Activated T-helper 2 cell treated with anti-CD3 and anti-CD28 coated beads, Interferon-gamma antibody, Interleukin-2, Interleukin-4, amounts not matched to agents 10 μg/mL and 5 μg/mL and 100 μg/mL, durations not matched to agents 14 hours and 24 hours and 36 hours (primary cell): ENCODE measurements at places on chromosomes 3 and 15. TPM values are rescaled to one million over a fixed set of nuclear protein-coding genes. Genes with fewer than 3 reads are reported as not detected.

Gene TRAT1
- 17.0 and 17.7 TPM in 2 replicates for total RNA-seq

Gene PROS1
- 1.7 and 2.3 TPM in 2 replicates for total RNA-seq

Gene PAK6
- 0.27 and 0.78 TPM in 2 replicates for total RNA-seq

DNA sequence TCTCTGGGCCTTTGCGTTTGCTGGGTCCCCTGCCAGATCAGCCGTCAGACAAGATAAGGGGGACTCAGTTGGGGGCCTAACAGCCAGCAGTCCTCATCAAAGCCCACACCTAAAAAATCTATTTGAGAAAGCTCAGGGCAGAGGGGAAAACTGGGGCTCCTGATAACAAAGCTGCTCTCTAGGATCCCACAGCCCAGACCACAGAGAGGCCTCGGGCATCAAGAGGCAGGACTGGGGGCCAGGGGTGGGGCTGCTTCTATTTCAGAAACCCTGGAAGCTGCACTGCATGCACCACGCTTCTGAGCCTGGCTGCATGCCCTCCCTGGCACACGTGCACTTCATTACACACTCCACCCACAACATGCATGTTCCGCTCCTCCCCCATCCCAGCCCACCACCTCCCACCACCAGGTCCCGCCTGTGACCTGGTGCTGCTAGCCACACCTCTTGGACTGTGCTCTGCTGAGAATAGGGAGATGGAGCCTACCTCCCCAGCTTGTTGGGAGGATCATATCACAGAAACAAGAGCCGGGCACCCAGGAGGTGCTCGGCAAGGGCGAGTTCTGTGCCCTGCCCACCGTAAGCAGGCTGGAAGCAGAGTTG, 26.6 kb downstream of the FBLN2 start:
- no peak for DNase-seq

- no peak for DNase-seq
Observed at GRCh38 chr3:160779040-160779439, 23.0 kb downstream of the PPM1L start.

GRCh38 chr15:54101664-54102270, 123.5 kb downstream of the UNC13C start:
- no peak for DNase-seq

DNA sequence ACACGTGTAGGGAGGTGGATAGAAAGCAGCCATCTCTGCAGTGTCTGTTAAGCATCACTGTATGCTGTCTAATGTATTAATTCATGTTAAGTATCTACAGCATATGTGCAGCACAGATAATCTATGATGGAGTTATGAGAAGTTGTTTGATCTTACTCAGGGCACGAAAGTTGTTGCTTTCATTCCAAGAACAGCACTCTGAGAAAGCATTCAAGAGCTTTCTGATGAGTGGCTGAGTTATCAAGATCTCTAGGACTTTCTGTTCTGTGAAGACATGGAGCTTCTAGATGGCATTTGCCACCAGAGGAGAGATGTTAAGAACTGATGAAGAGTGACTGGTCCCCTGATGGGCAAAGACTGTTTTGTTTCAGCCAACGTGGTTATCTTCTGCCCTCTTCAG, 22.6 kb upstream of the TPRG1 start:
- no peak for DNase-seq

DNA sequence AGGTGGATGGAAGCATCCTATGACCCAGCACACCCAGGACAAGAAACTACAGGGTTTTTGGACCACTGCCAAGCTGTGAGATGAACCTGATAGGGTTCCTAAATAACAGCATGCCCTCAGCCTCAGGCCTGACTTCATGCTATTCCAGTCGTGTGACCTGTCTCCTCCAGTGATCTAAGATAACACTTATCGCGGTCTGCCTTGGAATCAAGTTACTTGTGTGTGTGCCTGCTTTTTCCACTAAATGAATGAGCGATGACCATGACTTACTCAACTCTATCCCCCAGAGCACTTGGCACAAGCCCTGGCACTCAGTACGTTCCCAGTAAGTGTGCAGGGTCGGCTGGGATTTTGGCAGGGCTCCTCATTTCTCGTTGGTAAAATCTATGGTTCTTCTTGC, 172.7 kb upstream of the TP63 start:
- no peak for DNase-seq

DNA sequence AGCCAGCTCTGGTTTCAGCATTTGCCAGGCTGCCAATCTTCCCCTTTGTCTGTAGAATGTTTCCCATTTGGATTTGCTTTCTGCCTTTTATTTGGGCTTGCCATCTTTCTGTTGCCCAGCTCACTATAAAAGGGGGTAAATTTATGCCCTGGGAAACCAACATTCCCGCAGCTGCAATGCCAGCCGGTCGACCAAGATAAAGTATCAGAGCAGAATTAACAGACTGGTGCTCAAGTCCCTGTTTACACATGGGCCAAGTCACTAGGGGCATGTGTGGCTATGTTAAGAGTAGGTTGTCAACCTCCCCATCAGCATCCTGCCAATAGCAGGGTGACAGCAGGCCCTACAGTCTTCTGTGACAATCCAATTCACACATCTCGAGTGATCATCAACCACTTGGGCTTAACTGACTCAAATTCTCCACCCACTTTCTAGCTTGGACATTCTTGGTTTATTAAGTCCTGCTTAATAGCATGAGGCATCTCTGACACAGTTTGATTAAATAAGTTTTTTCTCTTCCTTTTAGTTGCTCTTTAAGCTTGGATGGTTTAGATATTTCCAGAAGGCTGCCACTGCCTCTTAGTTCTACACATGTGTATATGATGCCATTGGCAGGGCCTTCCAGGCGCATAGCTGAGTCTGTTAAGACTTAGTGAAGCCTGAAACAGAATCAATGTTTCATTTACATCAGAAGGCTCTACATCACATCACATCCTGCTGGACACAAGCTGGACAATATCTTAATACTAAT, 24.1 kb upstream of the VEPH1 start:
- no peak for DNase-seq

DNA sequence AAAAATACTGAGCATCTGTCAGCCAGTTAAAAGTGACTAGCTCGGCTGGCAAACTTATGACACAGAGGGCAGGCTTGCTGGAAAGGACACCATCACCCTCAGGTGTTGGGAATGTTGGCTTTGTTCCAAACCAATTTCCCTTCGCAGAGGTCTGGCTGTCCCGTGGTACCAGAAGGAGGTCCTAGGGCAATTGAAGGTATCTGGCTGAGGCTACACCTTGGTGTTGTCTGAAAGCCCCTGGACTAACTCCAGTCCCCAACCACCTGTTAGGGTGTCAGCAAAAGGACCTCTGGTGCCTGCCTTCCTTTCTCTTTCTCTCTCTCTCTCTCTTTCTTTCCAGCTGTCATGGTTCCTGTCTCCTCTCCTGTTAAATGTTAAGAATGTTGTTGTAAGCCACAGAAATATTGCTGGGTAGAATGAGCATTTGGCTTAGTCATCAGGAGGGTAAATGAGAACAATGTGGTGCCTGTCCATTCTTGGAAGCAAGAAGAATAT, 12.5 kb downstream of the PRR20G start:
- no peak for DNase-seq

DNA sequence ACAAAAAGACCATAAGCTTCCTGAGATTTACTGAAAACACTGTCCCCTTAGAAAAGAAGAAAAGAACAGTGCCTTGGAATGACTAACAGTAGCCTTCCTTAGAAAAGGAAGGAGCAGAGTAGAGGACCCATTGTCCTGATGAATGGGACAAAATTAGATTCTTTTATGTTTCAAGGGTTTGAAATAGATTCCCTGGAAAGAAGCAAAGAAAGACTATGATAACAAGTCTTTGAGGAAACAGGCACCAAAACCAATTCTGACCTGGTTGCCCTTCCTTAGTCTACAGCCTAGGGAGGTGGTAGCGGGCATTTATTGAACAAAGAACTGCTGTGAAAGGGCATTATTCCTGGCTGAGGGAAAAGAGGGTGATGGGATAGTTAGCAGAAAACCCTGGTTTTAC, 1024.8 kb downstream of the TBL1XR1 start:
- DNase-seq: no peak

- DNase-seq: no peak
Observed at GRCh38 chr3:144921710-144922109, 950.1 kb downstream of the DIPK2A start.

DNA sequence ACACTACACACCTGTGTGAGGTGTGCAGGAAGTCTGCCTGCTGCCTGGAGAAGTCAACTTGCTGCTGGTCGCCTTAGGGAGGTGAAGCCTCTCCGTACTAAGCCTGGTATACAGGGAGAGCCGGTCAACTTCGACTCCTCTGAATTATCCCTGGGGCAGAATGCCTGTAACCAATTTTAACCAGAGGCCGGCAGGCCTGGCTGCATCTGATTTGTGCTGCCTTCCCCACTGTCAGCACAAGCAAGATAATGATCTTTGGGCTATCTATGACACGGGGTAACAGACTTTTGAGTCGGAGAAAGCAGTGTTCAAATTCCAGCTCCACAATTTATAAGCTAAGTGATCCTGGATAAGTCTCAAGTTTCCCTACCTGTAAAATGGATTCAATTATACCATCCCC, 42.3 kb downstream of the MAGEF1 start:
- no peak for DNase-seq

DNA sequence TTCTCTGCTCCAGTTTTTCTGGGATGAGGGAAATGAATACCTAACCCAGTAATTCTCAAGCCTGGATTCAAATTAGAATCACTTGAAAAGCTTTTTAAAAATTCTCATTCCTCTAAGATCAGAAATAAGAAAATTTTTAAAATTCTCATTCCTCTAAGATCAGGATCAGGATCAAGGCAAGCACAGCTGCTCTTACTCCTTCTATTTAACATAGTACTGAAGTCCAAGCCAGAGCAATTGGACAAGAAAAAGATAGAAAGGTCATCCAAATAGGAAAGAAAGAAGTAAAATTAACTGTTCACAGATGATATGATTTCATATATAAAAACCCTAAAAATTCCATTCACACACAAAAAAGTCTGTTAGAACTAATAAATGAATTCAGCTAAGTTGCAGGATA, 24.2 kb upstream of the CLRN1 start:
- DNase-seq: no peak

DNA sequence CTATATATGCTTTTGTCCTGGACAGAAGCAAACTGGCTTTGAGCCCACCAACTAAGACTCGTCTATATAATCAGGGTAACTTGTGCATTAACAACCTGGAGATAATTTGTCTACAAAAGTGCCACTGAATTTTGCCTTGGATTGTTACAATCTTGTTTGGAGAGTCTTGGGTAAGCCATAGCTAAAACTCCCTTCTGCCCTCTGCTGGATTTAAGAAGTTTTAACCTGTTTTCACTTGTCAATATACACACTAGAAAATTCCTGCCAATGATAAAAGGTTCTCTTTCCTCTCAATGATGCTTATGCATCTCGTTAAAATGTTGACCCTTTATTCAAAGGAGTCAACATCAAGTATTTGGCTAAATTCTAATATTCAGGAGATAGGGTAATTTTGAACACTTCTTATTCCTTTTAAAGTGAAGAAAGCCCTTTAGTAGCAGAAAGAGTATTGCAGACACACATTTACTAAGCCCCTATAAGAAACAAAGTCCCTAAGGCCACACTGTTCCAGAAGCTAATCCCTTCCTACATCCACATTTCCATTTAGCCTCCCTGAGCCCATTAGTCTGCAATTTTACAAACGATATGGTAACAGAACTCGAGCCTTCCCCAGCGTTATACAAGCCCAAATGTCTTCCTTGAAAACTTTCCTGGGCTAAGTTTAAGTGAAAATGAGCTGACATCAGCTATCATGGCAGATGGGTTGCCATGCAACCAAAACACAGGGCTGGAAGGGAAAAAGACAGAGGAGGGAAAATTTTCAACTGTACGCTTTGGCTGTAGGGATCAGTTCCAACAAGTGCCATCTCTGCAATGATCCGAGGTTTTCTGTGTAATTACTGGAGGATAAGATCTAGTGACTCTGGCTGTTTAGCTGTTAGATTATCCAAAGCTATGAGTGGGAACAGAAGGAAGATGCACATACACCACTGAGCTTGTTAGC, 75.9 kb upstream of the FGF12 start:
- DNase-seq: no peak

DNA sequence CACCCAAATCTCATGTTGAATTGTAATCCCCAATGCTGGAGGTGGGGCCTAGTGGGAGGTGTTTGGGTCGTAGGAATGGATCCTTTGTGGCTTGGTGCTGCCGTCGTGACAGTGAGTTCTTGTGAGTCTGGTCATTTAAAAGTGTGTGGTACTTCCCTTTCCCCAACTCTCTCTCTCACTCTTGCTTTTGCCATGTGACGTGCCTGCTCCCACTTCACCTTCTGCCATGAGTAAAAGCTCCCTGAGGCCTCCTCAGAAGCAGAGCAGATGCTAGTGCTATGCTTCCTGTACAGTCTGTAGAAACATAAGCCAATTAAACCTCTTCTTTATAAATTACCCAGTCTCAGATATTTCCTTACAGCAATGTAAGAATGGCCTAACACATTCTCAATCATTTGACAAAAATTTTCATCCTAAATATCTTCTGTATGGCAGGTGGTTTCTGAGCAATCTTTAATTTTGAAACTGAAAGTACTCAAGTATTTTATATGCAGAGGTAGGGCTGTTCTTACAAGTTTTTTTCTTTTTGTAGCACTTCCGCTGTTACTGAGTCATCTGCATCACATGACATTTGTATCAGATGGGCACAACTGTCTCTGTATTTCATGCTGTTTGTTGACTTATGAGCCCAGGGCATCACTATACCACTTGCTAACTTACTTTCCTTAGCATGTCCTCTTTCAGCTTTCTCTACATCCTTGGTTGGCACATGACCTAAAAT, 8.8 kb downstream of the RPL39L start:
- DNase-seq: peak; percentile 40

- peak; percentile 78 for DNase-seq
Observed at GRCh38 chr3:58332575-58333188, at the start of gene PXK. Gene PXK (plus strand): TSS chr3:58332892. CDS start chr3:58332989, 97 bp downstream.

GRCh38 chr3:149581681-149582370, 76.0 kb downstream of the WWTR1 start:
- DNase-seq: no peak

GRCh38 chr3:120597445-120598049, 1.4 kb downstream of the NDUFB4 start:
- no peak for DNase-seq

DNA sequence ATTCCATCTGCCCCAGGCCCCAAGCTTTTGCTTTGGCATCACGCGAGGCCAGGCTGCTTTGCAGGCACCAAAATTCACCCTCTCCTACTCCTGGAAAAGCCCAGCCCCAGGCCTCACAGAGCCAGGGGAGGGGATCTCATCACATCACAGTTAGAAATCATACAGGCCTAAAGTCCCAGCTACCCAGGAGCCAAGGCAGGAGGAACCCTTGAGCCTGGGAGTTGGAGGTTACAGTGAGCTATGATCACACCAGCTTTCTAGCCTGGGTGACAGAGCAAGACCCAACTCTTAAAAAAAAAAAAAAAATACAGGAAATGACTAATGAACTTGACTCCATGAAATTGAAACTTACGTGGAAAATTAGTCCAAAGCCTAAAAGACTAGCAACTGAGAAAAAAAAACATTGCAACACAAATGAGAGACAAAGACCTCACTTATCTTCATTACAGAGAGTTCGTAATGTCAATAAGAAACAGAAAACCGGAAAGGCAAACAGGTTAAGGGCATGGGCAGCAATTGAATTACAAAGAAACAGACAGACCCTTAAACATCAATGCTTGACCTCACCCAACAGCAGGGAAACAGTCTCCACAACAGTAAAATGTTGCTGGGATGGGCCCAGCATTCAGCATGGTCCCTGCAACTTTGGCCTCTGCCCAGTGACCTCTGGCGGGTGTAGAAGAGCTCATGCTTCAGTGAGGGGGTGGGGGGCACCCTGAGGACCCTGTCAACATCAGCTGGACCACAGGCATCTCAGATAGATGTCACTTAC, 151.5 kb downstream of the LRRK1 start:
- no peak for DNase-seq

- DNase-seq: no peak
Observed at GRCh38 chr3:2929574-2929973, 180.6 kb downstream of the IL5RA start.
